Activated T-cell treated with anti-CD3 and anti-CD28 coated beads, Interleukin-2, amount 50 U/mL, for 72 hours (primary cell): ENCODE measurements at places on chromosomes 11 and 22. TPM values are rescaled to one million over a fixed set of nuclear protein-coding genes. Genes with fewer than 3 reads are reported as not detected.
A peak's percentile ranks its signal among the peaks of the same experiment; 100 is the strongest.

- no peaks in the 10 kb centered on the region for H3K36me3 ChIP-seq
- H3K27me3 ChIP-seq, result no peaks in the 10 kb centered on the region
- no peak overlapping the region for H3K4me3 ChIP-seq
- H3K4me1 ChIP-seq, result peaks cover 34% of the 10 kb centered on the region
- peak overlapping the region; percentile 54 for H3K27ac ChIP-seq
- no peak for DNase-seq
These were observed 11.8 kb upstream of the CCDC89 start for GRCh38 chr11:85697747-85698146.

DNA sequence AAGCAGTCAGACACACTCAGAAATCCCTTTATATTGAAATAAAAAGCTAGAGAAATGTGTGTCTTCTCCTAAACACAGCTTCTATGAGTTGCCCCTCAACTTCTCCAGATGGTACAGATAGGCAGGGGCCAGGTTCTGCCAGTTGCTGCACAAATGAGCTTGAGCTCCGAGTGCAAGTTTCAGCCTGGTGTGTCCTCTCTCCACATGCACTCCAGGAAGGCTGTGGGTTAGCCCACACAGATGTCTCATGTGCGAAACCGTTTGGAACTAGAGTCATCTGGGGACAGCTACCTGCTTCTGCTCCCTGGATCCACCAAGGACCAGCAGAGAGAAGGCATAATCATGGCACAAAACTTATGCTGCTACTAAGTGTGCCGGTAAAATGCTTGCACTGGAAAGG, 812.6 kb downstream of the OPCML start:
- no peaks in the 10 kb centered on the region for H3K36me3 ChIP-seq
- H3K27ac ChIP-seq, result no peak overlapping the region
- peaks cover 19% of the 10 kb centered on the region for H3K4me1 ChIP-seq
- no peaks in the 10 kb centered on the region for H3K27me3 ChIP-seq

- no peaks in the 10 kb centered on the region for H3K36me3 ChIP-seq
- no peaks in the 10 kb centered on the region for H3K27me3 ChIP-seq
- H3K27ac ChIP-seq, result no peak overlapping the region
These were observed 1044.7 kb downstream of the BRD1 start for GRCh38 chr22:48782811-48783511.

DNA sequence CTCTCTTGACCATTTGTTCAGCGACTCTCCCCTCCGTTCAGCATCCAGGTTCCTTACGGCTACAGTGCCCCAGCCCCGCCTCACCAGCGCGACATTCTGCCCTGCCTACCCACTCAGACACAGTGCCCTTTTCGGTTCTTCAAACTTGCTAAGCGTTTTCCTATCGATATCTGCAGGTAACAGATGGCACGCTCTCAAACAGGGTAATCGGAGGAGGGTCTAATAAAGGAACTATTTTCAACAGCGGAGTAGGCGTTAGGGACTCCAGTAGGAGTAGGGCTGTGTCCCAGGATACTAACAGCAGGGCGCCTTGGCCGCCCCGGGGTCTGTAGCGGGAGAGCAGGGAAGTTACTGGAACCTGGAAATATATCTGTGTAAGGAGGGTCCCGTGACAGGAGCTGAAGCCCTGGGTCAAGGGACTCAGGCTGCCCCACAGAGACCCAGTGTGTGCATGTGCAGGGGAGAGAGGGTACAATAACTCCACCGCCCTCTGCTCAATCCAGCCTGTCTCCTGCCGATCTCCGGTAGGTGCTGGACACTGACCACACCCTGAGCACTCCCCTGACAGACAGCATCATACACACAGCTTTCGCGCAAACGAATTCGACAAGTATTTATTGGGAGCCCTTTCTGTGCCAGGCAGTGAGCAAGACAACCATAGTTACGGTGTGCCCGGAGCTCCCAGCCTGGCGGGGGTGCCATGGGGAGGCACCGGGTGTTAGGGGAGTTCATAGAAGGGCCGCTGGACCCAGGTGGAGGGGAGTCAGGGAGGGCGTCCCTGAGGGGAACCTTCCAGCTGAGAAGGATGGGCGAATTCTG, 2.1 kb downstream of the KLHL35 start:
- H3K36me3 ChIP-seq, result peaks cover 10% of the 10 kb centered on the region
- peak overlapping the region; percentile 90 for H3K4me3 ChIP-seq
- peaks cover 50% of the 10 kb centered on the region for H3K27me3 ChIP-seq
- peaks cover 21% of the 10 kb centered on the region for H3K4me1 ChIP-seq

DNA sequence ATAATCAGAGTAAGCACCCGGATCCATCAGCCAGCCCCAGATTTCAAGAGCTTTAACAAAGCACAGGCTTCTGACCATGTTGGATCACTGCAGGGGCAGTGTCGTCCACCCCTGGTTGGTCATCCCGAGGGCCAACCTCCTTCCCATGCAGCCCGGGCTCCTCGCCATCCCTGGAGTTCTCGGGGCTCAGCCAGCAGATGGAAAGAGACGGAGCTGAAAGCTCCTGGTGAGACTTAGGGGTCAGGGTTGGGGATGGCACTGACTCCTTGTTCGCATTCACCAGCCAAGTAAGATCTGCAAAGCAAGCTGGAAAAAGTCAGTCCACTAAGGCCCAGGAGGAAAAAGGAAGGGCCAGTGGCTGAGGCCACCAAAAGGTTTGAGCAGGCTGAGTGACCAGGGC, 888.9 kb downstream of the BRD1 start:
- H3K4me3 ChIP-seq, result no peak overlapping the region
- H3K36me3 ChIP-seq, result peaks cover 5% of the 10 kb centered on the region
- no peaks in the 10 kb centered on the region for H3K4me1 ChIP-seq
- no peak for DNase-seq
- H3K27me3 ChIP-seq, result peaks cover 29% of the 10 kb centered on the region

DNA sequence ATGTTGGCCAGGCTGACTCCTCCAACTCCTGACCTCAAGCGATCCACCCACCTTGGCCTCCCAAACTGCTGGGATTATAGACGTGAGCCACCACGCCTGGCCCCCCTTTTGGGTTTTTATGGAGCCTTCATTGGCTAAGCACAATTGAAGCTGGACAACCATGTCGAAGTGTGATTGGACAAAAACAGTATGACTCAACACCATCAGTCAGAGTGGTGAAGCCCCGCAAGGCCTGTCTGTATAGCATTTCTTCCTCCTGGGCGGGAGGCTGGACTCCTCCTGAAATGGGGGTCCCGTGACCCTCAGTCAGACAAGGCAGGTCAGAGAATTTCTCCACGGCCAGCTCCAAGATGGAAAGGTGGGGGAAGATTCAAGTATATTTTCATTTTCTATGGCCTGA, 3.1 kb upstream of the PARVB start:
- H3K4me1 ChIP-seq, result peaks cover 17% of the 10 kb centered on the region
- no peak overlapping the region for H3K4me3 ChIP-seq
- DNase-seq, result no peak
- peak overlapping the region; percentile 68 for H3K27ac ChIP-seq

TUBA8 gene
- total RNA-seq, result 0.94 TPM

IFTAP gene
- total RNA-seq, result 3.9 TPM
